Stimulated activated CD8-positive, alpha-beta memory T cell treated with anti-CD3 and anti-CD28 coated beads, Interleukin-7, amount 100 ng/mL, for 1 hour (primary cell): ENCODE measurements at places on chromosomes 3 and 15.

- DNase-seq = no peak
Measured at GRCh38 chr15:42215913-42216829, 8.1 kb upstream of the VPS39 start.

DNA sequence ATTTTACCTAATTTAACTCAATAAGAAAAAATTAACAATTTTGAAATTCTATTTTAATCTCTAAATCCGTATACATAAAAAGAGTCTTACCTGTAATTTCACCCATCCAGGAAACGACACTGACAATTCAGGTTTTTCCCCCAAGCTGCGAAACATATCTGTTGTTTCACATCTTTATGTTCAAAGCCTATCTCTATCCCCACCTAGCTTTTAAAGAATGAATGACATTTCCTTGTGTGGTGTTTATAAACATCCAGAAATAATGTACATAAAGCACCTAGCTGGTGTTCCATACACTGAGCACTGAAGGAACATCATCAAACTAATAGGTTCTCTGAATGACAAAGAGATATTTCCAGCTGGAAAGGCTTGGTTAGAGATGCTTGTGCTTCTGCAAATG is 867.8 kb downstream of the SQOR start:
- no peak for DNase-seq

- no peak for DNase-seq
Measured at GRCh38 chr3:121659586-121659985, 1.1 kb downstream of the HCLS1 start.

DNA sequence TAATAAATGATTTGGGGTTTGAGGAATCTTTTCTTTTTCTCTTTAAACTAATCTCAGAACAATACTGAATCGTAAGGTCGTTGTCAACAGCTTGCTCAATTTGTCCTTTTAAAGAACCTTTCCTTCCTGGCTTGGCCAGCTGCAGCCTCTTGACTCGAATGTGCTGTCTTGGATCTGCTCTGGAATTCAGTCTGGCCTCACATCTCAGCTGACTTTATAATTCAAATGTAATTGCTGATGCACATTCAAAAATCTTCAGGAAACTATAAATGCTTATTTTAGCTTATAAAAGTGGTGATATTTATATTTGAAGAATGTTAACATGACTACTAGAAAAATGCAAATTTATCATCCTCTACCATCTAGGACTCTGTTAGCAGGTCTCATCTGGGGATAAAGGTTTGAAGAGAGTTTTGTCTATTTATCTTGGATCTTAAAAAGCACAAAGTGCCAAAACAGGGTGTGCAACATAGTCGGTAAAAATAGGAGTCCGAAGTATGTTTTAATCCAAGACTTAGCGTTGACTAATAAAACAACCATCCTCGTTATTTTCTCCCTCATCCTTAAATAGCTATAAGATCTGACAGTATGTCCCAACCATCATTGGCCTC is 1035.2 kb downstream of the MCTP2 start:
- no peak for DNase-seq

DNA sequence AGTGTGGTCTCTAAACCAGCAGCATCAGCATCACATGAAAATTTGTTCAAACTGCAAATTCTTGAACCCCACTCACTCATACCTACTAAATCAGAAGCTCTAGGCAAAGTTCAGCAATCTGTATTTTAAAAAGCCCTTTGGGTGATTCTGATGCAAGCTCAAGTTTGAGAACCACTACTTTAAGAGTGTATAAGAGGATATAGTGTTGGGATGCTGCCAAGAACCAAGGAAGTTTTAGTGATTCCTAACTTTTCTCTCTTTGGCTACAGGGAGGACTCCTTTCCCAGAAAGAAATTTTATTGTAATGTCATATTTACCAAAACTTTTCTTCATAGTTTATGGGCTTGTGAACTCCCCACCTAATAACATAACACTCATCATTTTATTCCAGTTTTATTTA is 422.2 kb downstream of the TBC1D5 start:
- no peak for DNase-seq

DNA sequence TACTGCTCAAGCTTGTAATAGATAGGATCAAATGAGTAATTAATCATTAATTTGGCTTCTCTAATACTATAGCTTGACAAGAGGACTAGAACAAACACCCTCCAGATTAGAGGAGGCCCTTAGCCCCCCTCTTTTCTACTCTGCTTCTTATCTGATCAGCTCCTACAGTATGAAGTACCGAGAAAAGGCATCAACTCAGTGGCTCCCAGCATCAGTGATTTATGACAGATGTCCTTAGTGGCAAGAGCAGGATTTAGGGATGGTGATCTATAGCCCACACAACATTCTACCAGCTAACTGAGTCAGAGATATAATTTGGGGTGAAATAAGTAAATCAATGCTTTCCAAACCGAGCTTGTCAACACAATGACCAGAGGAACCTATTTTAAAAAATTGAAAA is 541.1 kb downstream of the NLGN1 start:
- DNase-seq = no peak

GRCh38 chr3:123102826-123103225 is 36.0 kb downstream of the PDIA5 start:
- no peak for DNase-seq

DNA sequence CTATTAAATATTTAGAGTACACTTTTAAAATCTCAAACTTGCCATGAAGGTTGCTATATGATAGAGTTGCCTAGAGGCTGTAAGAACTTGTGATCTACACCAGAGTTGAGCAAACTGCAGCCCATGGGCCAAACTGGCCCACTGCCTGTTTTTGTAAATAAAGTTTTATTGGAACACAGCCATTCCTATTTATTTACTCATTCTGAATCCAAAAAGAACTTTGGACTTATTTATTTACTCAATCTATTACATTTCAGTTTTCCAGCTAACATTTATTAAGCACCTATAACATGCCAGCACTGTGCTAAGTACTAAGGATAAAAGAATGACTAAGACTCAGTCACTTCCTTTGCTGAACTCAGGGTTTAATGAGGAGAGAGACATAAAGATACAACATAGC is 403.6 kb downstream of the ERC2 start:
- DNase-seq = no peak

DNA sequence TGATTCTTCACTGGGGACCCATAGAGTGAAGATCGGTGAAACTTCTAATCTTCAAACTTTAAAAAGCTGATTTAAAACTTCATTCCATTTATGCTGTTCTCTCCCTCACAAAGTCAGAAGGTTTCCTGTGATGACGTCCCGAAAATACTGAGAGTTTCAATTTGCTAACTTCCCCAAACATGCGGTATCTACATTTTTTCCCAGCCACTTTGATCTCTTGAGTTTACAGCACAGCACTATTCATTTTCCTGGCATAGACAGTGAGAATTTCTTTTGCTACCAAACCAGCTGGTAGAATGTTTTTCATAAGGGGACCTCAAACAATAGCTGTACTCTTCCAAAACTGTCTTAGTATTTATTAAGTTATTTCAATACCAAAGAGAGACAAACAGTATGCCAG is 156.8 kb downstream of the LSAMP start:
- no peak for DNase-seq

DNA sequence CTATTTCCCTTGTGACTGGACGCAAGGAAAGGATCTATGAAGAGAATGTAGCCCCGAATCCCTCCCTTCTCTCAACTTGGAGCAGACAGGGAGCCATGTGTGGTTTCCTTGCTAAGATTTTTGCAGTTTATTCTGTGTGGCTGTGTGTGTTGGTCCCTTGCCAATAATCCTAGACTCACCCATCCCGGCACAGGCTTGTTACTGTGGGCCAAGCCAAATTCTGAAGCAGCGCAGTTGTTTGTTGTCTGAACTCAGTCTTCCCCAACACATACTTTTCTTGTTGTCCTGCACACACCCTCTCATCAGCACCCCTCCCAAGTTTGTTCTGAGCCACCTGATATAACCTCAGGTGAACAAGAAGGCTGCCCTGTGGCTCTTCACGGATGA is 193.3 kb upstream of the CTDSPL start:
- no peak for DNase-seq

DNA sequence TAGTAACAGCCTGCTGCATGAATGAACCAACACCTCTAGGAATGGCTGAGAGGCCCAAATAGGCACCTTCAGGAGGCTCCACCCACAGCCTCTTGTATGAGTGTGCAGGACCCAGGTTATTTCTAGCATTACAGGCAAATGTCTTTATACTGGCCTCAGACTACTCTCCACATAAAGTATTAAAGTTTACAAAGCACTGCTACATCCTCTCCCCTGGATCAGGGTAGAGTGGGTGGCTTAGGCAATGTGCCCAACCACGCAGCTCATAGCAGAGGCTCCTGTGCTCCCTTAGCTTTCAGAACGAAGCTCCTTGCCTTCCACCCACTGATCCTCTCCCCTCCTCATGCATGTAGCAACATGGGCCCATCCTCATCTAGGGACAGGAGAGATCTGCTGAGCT is 16.3 kb downstream of the TMEM43 start:
- no peak for DNase-seq

GRCh38 chr15:67755264-67755663 is 70.0 kb upstream of the SKOR1 start:
- no peak for DNase-seq
